Dermis lymphatic vessel endothelial cell (primary cell): ENCODE measurements at places on chromosomes 7 and 10. TPM values are rescaled to one million over a fixed set of nuclear protein-coding genes. Genes with fewer than 3 reads are reported as not detected.

TRIL gene
- total RNA-seq, result 13.5 and 31.8 TPM in 2 replicates

FXYD4 gene
- not detected in 2 replicates for total RNA-seq

COL1A2 gene
- 5.8 and 34.4 TPM in 2 replicates for total RNA-seq

LDB3 gene
- total RNA-seq, result not detected in 2 replicates

LYZL1 gene
- total RNA-seq, result not detected in 2 replicates

MSRB2 gene
- 8.3 and 8.8 TPM in 2 replicates for total RNA-seq

LIPF gene
- not detected in 2 replicates for total RNA-seq

PPP1R17 gene
- total RNA-seq, result not detected in 2 replicates

ST8SIA6 gene
- total RNA-seq, result 0.26 and 0.54 TPM in 2 replicates

ZDHHC6 gene
- total RNA-seq, result 20.0 and 28.8 TPM in 2 replicates

CEP55 gene
- 6.4 and 7.8 TPM in 2 replicates for total RNA-seq
